NCI-H1417 (cell line): ENCODE measurements at places on chromosomes 16 and 17.
A peak's percentile ranks its signal among the peaks of the same experiment; 100 is the strongest.

DNA sequence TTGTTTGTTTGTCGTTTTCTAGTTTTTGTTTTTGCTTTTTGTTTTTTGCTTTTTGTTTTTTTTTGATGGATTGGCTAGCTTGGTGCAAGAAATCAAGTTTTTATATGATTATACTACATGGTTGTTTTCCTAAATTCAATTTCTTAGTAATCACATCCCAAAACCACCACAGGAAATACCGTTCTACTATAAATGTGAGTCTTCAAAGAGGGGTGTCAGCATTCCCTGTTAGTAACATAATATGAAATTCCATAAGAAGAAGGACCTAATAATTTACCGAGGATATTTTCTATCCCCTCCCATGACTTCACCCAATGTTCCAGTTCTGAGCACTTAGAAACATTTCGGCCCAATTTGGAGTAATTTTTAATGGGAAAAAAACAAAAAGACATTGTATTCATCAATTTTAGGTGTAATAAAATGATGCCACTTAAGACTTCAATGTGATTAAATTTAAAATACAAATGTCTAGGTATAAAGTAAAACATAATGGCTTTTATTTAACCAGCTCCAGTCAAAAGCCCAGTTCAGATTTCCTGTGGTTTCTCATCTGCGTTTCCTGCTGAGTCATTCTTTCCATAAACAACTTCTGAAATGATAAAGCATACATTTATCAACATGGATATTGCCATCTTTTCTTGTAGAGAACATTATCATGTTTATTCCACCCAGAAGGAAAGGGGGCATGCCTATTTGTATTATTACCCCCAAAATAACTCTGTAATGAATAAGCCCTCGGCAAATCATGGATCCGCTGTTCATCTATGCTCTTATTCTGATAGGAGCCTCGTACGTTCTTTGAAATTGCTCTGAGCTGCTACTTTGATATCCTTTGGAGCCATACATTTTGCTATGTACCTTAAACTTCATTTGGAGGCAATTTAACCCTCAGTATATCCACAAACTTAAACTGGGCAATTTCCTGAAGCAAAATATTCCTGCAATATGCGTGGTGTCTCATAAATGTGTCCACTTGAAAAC is 28.1 kb downstream of the HSBP1 start:
- peak; percentile 9 for DNase-seq

GRCh38 chr16:27108826-27109665 is 42.3 kb downstream of the C16orf82 start:
- no peak for DNase-seq

DNA sequence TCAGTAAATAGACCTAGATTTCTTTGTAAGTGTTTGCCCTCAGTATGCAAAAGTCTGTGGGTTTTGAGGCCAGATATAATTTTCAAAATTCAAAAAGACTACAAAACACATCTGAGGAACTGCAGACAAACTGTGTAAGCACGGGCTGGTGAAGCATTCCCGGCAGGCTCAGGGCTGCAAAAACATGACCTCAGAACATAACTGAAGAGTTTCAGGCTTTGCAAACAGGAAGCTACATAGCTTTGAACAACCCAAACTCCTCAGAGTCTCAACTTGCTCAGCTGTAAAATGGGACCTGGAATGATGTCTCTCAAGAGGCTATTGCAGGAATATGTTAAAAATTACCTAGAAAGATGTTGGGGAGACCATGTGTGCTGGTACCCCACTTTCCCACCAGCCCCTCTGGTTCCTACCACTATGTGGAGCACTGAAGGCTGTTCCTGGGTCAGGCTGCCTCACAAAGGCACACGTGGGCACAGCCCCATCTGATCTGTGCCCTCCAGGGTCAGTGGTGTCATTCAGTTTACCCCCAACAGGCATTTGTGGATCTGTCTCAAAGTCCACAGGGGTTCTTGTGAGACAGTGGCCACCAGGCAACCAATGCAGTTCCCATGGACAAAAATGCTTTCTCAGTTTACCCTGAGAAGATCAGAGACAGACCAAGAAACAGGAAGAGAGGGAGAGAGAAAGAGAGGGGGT is 72.9 kb downstream of the CREBBP start:
- no peak for DNase-seq

GRCh38 chr16:20393801-20394577 is 10.5 kb downstream of the PDILT start:
- DNase-seq, result no peak

GRCh38 chr17:31155208-31155810 is 60.5 kb downstream of the NF1 start:
- DNase-seq, result no peak

GRCh38 chr16:27539120-27539519 is 10.6 kb downstream of the GTF3C1 start:
- DNase-seq, result no peak

DNA sequence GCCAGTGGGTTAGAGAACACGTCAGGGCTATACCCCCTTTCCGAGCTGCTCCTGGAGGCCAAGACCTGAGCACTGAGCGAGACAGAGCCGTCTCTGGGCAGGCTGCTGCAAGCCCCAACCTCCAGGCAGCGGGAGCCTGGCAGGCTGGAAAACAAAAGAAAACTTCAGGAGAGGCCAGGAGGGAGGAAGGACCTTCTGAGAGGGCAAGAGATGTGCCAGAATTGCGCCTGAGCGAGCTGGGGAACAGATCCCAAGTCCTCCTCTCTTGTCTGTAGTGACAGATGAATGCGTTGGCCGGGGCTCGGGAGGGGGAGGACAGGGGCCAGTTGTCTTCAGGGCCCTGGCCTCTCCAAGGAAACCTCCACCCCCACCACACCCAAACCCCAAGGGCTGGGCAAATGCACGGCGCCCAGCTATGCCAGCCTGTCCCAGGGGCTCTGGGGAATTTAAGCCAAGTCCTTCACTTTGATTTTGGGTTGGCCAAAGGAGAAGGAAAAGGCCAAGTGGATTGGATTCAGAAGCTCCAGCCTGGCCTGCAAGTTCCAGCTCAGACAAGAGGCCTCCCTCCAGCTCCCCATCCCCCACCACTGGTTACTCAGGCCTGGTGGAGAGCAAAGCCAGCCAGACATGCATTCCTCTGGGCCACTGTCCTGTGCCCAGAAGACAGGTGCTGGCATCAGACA is 18.1 kb downstream of the SDK2 start:
- no peak for DNase-seq

DNA sequence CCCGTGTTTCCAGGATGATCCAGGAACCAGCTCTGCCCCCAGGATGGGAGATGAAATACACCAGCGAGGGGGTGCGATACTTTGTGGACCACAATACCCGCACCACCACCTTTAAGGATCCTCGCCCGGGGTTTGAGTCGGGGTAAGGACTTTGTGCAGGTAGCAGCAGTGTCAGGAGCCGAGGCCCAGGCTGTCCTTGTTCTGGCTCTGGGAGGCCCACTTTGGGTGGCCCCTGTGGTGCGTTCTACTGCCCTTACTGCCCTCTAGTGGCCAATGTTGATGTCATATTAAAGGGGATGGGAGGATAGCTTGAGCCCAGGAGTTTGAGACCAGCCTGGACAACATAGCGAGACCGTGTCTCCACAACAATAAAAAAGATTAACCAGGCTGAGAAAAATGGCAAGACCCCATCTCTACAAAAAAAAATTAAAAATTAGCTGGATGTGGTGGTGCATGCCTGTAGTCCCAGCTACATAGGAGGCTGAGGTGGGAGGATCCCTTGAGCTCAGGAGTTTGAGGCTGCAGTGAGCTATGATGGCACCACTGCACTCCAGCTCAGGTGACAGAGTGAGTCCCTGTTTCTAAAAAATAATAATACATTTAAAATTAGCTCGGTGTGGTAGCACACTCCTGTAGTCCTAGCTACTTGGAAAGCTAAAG is 20.9 kb upstream of the CLEC18A start:
- peak; percentile 19 for DNase-seq

- peak; percentile 11 for DNase-seq
These were observed 25.6 kb downstream of the ABCC3 start for GRCh38 chr17:50660042-50660886.

- DNase-seq, result no peak
These were observed 37.6 kb downstream of the MMD start for GRCh38 chr17:55383771-55384642.

GRCh38 chr17:58345500-58345899 is 6.5 kb downstream of the SUPT4H1 start:
- DNase-seq, result no peak
